ENCODE measurements at places on chromosomes 7 and 10.
A peak's percentile ranks its signal among the peaks of the same experiment; 100 is the strongest.

- no peak for DNase-seq
Measured at GRCh38 chr10:113362645-113363091, 190.2 kb upstream of the HABP2 start.

GRCh38 chr10:122515022-122515424 lies 45.5 kb upstream of the DMBT1 start:
- no peak for DNase-seq

- peak; percentile 50 for DNase-seq
Measured at GRCh38 chr10:14382022-14382421, 51.3 kb upstream of the FRMD4A start.

DNA sequence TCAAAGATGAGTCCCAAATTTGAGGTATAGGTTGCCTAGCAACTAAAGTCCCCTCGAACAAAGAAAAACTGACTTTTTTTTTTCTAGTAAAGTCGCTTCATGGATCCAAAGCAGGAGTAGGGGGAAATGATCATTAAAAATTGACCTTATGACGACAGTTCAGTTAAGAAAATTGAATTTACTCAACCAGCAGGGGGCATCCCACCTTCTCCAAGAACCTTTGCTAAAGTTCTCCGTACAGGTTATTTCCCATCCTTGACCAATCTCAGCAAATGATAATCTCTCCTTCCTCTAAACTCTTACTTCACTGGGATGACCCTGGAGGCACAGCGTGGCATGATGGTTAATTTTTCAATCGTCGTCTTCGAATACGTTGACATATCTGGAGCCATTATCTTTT lies 228.3 kb downstream of the CALN1 start:
- DNase-seq = no peak

GRCh38 chr7:117134889-117135552 lies 181.7 kb downstream of the ST7 start:
- DNase-seq = no peak

- peak; percentile 46 for DNase-seq
Measured at GRCh38 chr10:128047991-128048818, 78.0 kb downstream of the MKI67 start.

GRCh38 chr10:122277526-122278136 lies 6.5 kb downstream of the BTBD16 start:
- no peak for DNase-seq

- DNase-seq = no peak
Measured at GRCh38 chr7:134339475-134339874, 22.7 kb upstream of the SLC35B4 start.

All from CD4-positive, alpha-beta memory T cell (primary cell).